ENCODE measurements at places on chromosomes 16 and 17.
A peak's percentile ranks its signal among the peaks of the same experiment; 100 is the strongest.

DNA sequence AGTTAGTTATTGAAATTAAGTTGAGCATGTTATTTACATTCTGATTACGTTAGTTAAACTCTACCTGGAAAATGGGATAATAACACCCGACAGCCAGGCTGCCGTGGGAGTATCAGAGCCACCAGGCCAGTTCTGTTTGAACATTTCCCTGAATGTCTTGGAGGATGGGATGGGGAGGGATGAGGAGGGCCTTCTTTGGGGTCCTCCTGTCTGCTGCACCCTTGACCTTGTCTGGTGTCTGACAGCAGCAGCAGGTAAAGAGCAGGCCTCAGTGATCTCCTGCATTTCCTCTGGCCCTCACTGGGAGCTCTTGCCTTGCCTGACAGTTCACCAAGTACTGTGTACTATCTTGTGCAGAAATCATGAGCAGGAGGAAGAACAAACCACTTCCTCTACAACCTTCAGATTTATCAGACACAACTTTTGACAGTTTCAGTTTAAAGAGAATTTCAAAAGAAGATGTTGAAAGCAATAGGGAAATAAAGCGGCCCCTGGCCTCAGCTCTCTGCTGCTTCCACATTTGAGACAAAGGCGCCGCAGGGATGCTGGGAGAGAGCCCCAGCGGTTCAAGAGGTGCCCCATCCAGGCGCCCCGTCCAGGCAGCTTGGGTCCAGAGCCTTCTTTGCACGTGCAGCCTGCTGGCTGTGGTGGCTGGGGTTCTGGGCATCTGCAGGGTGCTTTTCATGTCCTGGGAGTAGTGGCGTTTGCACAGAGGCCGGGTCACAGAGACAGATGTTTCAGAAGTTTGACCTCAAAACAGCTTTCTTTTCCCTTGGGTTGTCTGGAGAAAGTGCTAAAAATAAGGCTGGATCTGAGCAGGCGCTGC, 25.3 kb downstream of the CMIP start:
- DNase-seq: no peak

DNA sequence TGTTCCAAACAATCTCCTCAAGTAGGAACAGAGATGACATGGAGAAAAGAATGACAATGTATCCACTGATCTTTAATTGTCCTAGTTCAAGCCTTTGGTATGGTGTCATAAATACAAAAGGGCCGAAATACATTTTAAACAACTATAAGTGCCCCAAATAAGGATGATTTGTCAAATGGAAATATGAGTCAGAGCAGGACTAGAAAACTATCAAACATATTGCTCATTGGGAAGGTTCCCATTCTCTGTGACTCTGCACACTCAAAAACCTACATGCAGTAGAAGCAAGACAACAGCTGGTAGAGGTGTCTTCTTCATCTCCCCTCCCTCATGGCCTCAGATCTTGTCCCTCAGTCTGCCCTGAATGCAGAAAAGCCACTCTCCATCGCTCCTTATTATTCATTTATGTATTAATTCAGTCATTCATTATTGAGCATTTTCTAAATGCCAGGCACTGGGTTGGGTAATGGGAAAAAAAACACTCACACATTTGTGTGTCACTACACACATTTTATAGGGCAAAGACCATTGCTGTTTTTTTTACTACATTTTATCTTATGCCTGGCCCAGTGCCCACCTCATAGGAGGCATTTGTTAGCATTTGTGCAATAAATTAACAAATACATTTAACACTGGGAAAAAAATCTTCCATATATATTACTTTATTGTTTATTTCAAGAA, 10.1 kb downstream of the CA10 start:
- no peak for DNase-seq

DNA sequence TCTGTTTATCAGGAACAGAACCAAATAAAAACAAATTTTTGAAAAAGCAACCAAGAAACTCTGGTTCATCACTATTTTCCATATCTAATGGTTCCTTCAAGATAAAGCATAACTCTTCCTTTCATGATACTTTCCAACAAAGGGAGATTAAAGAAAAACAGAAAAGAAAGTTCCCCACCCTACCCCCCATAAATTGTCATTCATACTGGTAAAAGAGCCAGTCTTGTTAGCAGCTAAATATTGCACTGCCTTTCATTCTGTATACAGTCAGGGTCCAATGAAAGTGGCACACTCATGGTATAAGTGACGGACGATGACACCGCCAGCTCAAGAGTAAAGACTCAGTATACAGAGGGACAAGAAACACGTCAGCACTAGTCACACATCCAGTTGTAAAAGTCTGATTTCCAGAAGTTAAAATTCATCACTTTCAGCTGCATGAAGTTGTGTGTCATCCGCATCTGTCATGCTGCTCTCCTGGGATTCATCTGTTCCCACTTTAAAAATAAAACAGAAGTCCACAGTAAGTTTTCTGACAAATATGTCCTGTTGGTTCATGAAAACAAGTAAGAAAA, 68.5 kb downstream of the CDC27 start:
- DNase-seq: no peak

- DNase-seq: no peak
Measured at GRCh38 chr17:69573396-69573795, 158.9 kb downstream of the MAP2K6 start.

DNA sequence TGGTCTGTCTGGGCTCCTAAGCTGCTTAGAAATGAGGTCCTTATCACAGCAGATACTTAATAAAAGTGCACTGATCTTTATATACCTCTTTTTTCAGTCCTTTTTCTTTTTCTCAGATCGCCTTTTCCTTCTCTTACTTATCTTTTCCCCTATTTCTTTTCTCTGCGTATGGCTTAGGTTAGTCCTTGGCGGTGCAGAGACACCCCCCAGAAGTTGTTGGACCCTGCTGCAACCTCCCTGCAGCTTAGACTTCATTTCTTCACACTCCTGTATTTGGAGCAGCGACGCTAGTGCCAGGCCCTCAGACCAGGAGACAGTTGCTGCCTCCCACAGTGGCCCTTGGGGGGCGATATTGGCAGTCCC, 67.6 kb downstream of the CENPV start:
- no peak for DNase-seq

- no peak for DNase-seq
Measured at GRCh38 chr16:83955218-83956130, 2.4 kb downstream of the OSGIN1 start.

DNA sequence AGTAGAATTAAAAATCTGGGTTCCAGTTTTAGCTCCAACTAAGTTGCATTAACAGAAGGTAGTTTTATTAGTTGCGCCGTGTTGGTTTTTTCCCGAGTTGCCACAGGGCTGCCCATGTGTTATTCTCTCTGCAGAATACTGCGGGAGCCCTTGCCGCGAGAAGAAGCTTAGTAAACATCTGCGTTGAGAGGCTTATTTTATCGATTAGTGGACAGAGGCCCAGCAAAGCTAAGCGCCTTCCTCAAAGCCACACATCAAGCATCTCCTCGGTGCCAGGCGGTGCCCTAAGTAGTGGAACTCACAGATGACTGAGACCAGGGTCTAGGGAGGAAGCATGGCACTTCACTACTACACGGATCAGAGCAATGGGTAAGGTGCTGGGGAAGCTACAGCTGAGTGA, 212.3 kb upstream of the IRX5 start:
- DNase-seq: no peak

GRCh38 chr16:2398520-2398919, 30.7 kb upstream of the CCNF start:
- DNase-seq: no peak

GRCh38 chr16:57538235-57538721, 1.9 kb upstream of the CCDC102A start:
- DNase-seq: no peak

GRCh38 chr16:27549464-27549745, 308 bp downstream of the GTF3C1 start:
- DNase-seq: no peak

DNA sequence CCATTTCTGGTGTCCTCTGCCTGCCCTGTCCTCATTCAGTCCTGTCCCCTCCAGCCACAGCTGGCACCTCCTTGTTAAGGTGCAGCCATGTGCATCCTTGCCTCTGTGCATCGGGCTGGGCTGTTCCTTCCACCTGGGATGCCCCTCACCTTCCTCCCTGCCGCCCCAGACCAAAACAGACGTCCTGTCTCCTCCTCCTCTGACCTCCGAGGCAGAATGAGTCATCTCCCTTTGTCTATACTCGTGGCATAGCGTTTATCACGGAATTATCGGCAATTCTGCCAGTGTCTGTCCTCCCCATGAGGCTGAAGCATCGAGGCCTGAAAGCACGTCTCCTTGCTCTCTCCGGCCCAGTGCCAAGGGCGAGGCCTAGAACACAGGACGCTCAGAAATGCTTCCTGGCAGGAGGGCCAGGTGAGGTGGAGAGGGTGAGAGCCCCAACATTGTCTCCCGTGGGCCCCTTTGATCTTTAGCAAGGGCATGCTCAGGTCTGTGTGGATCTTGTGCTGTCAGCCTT, 4.6 kb downstream of the RAI1 start:
- DNase-seq: no peak

GRCh38 chr17:76461765-76462555, 5.4 kb upstream of the AANAT start:
- no peak for DNase-seq

DNA sequence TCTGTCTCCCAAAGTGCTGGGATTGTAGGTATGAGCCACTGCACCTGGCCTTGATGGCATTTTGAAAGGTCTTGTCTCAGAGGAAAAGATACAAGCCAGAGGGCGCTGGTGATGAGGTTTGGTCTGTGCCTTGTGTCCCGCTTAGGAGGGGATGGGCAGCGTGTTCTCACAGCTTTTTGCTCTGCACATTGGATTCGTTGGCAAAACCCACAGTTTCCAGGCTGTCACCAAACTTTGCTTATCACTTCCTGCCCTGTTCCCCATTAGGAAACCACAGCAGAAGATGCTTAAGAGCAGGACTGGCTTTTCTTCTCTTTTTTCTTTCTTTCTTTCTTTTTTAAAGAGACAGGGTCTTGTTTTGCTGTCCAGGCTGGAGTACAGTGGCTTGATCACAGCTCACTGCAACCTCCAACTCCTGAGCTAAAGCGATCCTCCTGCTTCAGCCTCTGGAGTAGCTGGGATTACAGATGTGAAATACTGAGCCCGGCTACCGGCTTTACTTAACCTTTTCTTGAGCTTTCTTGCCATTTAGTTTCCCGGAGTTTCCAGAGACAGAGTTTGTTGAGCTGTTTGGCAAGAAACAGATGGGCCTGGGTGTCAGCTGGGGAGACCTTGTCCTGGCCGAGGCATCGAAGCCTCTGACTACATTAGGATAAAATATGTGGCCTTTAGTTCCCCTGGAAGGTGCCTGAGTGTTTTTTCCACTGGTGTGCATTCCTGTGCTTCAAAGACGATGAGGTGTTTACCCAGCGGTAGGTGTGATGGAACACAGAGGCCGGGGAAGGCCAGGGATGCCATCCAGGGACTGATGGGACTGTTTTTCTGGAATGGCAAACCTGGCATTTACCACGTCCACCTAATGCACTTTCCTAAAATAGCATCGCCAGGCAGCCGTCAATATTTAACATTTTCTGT, 112.9 kb downstream of the ABCC1 start:
- DNase-seq: no peak

DNA sequence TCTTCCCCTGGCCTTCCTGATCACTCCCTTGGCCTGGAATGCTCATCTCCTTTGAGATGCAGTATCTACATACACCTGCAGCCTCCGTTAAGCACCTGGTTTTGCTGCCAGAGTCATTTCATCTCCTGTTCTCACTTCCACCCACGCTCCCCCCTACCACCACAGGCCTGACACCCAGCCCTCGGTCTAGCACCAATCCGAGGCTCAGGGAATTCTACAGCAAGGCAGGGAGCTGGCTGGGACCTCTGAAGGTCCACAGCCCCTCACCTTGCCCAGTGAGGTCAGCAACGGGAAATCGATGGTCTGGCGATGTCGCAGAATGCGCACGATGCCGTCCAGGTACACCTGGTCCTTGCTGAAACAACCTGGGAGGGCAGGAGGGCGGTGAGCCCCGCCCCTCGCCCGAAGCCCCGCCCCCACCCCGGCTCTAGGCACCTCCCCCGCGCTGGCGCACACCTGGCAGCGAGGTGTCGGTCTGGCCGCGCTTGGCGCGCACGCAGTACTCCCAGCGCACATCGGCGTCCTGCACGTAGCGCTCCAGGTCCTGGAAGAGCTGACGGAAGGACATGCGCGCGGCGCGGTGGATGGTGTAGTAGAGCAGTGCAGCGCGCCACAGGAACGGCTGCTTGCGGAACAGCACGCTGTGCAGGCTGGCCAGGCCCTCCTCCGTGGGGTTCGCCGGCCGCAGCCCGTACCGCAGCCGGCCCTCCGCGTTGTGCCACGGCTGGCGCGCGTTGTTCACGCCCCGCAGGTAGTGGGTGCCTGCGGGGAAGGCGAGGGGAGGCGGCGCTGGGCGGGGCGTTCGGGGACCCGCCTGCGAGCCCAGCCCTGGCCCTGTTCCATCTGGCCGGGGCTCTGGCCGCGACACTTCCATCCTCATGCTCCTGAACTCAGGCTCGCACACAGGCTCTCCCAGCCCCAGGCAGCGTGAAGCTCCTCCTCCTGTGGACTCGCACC, 5.7 kb downstream of the MATCAP1 start:
- peak; percentile 37 for DNase-seq

- DNase-seq: no peak
Measured at GRCh38 chr17:74825952-74826719, 33.5 kb downstream of the GRIN2C start.

DNA sequence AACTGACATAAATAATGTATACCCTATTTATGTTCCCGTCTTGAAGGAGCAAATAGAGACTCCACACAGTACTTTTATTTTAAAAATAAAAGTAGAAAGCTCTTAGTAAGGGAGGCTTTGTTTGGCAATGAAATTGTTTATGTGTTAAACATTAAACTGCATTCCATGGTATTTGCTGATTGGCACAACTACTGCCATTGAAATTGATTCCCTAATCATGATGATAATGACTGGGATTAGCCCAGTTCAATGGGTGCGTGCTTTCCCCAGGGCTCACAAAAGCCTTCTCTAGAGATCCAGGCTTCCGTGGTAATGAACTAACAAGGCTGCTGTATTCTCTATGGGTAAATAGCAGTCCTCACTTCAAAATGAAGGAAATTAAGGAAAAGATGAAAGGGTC, 67.5 kb downstream of the GPRC5B start:
- DNase-seq: no peak

GRCh38 chr17:80327518-80327917, 66.9 kb downstream of the RNF213 start:
- DNase-seq: no peak

GRCh38 chr16:48959204-48959603, 322.4 kb downstream of the CBLN1 start:
- DNase-seq: no peak

DNA sequence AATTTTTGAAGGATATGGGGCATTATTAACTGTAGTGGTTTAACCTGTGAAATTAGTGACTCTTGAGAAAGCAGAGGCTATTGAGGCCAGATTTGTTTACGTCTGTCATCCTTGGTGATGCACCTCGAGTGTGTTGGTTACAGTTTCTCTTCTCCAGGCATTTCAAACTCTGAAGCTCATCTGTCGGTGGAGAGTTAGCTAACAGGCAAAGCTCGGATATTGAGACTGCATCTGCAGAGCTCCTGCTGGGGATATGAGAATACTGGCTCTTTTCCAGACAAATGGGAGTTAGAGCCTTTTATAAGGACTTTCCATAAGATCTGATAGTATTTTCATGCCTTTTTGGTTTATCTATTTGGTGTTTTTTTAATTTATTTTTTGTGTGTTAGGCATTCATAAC, 6.7 kb downstream of the CLEC16A start:
- DNase-seq: no peak

GRCh38 chr16:2519711-2520080, 475 bp upstream of the AMDHD2 start:
- DNase-seq: no peak

GRCh38 chr16:50925758-50926357, 184.0 kb downstream of the CYLD start:
- DNase-seq: no peak

- no peak for DNase-seq
Measured at GRCh38 chr17:48051706-48052486, 3.7 kb downstream of the NFE2L1 start.

- DNase-seq: no peak
Measured at GRCh38 chr16:76532188-76532973, 255.2 kb downstream of the CNTNAP4 start.

All from NCI-H2081 treated with DMSO at 0.1 percent for 48 hours (cell line).